ENCODE measurements at places on chromosomes 2 and 18.

DNA sequence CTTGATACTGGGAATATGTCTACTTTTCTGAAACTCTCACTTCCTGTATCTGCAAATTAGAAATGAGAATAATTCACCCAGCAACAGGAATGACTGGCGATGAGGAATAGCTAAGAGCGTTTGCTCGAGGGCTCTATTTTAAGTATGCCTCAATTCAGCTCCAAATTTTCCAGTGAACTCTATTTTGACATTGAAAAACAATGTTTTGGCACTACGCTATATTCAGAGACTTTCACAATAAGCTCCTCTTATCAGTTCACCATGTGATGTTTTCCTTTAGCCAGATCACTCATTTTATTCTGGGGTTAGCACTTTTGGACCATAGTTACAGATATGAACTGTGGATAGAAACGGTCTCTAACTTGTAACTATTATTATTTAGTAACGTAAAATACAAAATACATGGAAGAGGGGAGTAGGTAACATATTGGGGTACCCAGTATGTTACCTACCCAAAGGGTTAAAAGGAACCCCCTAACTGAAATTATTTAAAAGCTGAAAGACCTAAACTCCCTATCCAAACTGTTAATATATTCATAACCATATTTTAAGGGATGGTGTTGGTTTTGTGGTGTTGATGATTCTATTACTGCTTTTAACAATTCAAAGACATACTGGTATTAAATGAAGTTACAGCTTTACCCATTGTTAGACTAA is 28.1 kb downstream of the SLC40A1 start:
- H3K27ac ChIP-seq: no peak overlapping the region
- H3K27me3 ChIP-seq: no peaks in the 10 kb centered on the region
- no peak for DNase-seq
- H3K4me3 ChIP-seq: no peak overlapping the region
- no peaks in the 10 kb centered on the region for H3K36me3 ChIP-seq

- H3K4me3 ChIP-seq: no peak overlapping the region
- no peaks in the 10 kb centered on the region for H3K36me3 ChIP-seq
- H3K4me1 ChIP-seq: no peaks in the 10 kb centered on the region
- peak; percentile 40 for DNase-seq
- no peaks in the 10 kb centered on the region for H3K27me3 ChIP-seq
These were observed 81.4 kb upstream of the CABLES1 start for GRCh38 chr18:23053776-23054457.

DNA sequence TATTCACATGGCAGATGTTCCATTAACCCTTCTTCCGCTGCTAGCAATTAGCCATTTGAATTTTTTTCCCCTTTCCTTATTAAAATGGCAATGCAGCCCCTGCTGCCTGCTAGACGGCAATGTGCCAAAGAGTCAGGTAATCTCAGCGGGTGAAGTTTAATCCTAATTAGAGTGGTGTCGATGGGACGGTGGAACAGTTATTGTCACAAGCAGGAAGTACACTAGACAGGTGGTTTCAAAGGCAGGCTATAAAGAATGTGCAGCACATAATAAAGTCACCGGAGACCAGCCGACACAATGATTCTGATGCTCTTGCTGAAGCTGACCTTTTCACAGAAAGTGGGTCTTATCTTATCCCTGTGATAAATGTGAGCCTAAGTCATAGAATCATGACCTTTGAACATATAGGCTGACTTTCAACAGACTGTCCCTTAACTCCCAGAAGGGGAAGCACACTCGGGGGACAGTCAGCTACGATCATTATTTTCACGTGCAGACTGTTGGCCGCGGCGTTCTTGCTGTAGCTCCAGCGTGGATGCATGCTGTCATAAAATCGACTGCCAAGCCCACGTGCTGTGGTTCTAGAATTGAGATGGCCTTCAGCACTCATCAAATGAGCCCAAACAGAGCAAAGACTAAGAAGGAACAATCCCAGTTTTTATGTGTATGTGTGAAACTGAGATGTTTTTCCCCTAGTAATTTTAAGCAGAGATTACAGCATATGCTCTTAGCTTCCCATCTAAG is 926.2 kb upstream of the SOX11 start:
- DNase-seq: no peak
- H3K4me3 ChIP-seq: no peak overlapping the region
- no peaks in the 10 kb centered on the region for H3K27me3 ChIP-seq
- H3K27ac ChIP-seq: no peak overlapping the region
- H3K4me1 ChIP-seq: no peaks in the 10 kb centered on the region

DNA sequence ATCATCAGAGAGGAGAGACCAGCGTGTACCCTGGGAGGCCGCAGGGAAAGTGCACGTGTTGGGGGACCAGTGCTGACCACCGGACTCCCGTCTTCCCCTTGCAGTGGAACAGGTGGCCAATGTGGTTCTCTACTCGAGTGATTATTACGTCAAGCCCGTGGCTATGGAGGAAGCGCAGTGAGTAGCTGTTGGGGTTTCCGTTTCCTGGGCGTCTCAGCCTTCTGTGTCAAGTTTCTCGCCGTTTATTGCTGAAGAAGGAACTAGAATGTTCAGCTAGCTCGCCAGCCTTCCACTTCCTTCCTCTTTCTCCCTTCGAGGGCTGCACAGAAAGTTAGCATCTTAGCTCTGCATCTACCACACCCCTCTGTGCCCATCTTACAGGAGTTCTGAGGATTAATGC is 22.8 kb upstream of the DGKD start:
- no peak overlapping the region for H3K27ac ChIP-seq
- H3K4me1 ChIP-seq: peaks cover 12% of the 10 kb centered on the region
- H3K27me3 ChIP-seq: no peaks in the 10 kb centered on the region
- no peak overlapping the region for H3K4me3 ChIP-seq

DNA sequence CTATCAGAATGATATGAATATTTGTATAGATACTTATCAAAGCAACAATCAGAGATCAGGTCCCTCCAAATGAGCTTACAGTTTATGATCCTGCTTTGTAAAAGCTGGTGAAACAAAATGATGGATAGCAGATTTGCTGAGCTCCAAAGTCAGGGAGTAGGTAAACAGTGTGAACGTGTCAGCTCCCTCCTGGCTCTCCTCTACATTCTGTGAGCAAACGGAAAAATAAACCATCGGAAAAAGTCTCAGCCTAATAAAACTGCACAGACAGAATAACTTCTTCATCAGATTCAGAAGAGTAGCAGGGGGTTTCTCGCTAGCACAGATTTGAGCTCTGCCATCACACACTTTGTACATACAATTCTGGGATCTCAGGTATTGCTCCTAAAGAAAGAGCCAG is 51.3 kb downstream of the BCL11A start:
- H3K4me3 ChIP-seq: no peak overlapping the region
- H3K36me3 ChIP-seq: no peaks in the 10 kb centered on the region
- DNase-seq: no peak
- H3K4me1 ChIP-seq: no peaks in the 10 kb centered on the region

DNA sequence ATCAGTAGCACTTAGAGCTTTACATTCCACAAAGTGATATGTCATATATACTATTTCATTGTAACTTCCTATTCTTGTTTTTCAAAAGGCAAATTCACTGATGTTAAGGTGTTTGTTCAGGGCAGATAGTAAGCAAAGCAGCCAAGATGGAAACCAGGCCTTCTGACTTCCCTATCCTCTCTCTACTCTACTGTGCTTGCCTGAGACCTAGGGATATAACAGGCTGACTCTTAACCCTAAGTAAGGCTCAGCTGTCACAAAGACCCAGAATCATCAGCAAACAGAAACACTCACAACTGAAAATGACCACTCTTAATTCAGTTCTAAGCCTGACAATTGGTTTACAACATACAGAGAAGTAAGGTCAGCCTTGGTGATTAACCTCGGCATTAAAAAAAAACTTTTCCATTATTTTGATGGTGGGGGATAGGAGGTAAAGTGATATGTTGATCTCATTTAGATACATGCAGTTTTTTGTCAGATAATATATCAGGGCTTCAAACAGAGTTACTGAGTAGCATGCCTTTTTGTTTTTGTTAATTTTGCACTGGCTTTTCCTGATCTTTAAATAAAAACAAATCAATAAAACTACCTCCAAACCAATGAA is 95.4 kb upstream of the CHRNA1 start:
- H3K27me3 ChIP-seq: no peaks in the 10 kb centered on the region
- H3K4me3 ChIP-seq: no peak overlapping the region
- H3K27ac ChIP-seq: no peak overlapping the region
- no peak for DNase-seq
